ENCODE measurements at places on chromosomes 2 and 18. TPM values are rescaled to one million over a fixed set of nuclear protein-coding genes. Genes with fewer than 3 reads are reported as not detected.

Gene LOXL3
- 11.8 TPM for total RNA-seq

Gene B4GALT6
- total RNA-seq, result 4.5 TPM

Gene MFSD2B
- not detected for total RNA-seq

Gene HOXD12
- total RNA-seq, result not detected

Gene IL1A
- total RNA-seq, result not detected

Gene MRPS9
- total RNA-seq, result 14.4 TPM

Gene SPTBN1
- 329 TPM for total RNA-seq

Gene KCTD1
- total RNA-seq, result 9.2 TPM

Gene CYS1
- total RNA-seq, result 3.0 TPM

Gene SERPINB12
- not detected for total RNA-seq

Gene ANKRD30BL
- total RNA-seq, result 0.14 TPM

Gene ATP5MC3
- 120 TPM for total RNA-seq

Gene UGT1A10
- total RNA-seq, result not detected

Gene CFAP53
- not detected for total RNA-seq

Gene CHRNG
- not detected for total RNA-seq

Gene RPRM
- total RNA-seq, result 0.90 TPM

Gene CCDC195
- total RNA-seq, result not detected

Gene PLA2R1
- 11.7 TPM for total RNA-seq

Gene TAF4B
- total RNA-seq, result 2.4 TPM

Gene METTL8
- total RNA-seq, result 27.2 TPM

Gene DNAH7
- 2.5 TPM for total RNA-seq

Gene GCG
- total RNA-seq, result not detected

Gene EFHD1
- total RNA-seq, result 69.7 TPM

Gene IL36G
- total RNA-seq, result not detected

Gene ZNF512
- total RNA-seq, result 27.4 TPM

Gene TSPYL6
- not detected for total RNA-seq

Gene CNTNAP5
- total RNA-seq, result not detected

Gene UCN
- total RNA-seq, result 0.95 TPM

Gene FEV
- total RNA-seq, result not detected

Gene ZCCHC2
- 26.3 TPM for total RNA-seq

Gene UPP2
- not detected for total RNA-seq

Gene ESCO1
- 13.7 TPM for total RNA-seq

Gene ALPP
- not detected for total RNA-seq

Gene UGT1A4
- not detected for total RNA-seq

Gene PIEZO2
- total RNA-seq, result 4.8 TPM

All from posterior vena cava (tissue), 2 donors.